Globus pallidus (tissue), 1 donor: ENCODE measurements at places on chromosomes 1 and 21.

DNA sequence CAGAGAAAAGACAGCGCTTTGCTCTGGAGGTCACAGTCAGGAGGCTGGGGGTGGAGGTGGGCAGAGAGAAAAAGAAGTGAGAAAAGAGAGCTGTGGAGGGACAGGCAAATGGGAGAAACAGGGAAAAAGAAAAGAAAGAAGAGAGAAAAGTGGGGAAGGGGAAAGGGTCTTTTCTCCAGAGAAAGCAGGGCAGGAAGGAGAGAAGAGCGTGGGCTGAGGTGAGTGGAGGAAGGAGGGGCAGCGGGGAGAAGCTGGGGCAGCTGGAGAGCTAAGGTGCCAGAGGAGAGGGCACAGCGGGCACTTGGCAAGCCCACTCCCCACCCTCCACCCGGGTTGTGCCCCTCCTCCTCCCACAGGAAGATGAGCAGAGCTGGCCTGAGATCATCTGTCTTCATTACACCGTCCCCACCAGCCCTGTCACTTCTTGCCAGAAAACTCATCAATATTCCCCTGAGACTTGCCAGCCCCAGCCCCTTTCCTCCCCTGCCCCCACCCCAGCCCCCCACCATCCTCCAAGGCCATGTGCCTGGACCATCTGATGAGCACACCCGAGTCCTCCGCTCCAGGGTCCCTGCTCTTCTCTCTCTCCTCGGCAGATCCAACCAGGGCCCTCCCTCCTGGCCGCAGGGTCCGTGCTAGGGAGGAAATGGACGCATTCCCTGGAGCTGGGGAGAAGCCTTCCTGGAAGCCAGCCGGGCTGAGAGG is 17.0 kb upstream of the BLACAT1 start:
- no peak for DNase-seq

DNA sequence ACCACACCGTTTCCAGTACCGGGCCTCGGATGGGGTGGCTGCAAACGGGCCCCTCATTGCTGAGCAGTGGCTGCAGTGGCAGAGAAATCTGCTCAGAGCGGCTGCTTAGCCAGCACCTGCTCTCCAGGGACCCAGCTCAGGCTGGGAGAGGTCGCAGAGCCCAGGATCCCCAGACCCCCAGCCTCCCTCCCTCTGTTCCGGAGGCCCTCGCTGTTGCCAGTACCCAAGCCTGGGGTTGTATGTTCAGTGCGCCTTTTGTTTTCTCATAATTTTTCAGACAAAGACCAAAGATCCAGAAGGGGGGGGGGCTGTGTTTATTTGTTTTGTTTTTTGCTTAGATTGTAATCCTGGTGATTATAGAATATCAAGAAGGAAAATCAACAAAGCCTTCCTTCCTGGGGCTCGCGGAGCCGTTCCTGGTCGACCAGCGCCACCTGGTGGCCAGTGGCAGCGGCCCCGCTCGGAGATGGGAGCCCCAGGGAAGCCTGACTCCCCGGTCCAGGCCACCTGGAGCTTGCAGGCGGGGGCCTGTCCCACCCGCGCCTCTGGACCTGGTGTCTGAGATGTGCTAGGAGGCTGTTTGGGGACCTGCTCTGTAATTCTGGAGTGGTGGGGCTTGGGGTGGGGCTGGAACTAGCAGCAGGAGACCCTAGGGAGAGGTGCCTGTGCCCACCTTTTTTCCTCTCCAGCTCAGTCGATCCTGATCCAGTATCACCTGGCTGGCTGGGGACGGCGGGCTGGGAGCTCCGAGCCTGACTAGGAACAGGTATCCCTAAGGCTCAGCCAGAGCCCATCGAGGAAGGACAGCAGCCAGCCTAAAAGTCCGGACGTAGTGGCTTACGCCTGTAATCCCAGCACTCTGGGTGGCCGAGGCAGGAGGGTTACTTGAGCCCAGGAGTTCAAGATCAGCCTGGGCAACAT is 123.9 kb upstream of the VAMP3 start:
- DNase-seq = peak; percentile 37

DNA sequence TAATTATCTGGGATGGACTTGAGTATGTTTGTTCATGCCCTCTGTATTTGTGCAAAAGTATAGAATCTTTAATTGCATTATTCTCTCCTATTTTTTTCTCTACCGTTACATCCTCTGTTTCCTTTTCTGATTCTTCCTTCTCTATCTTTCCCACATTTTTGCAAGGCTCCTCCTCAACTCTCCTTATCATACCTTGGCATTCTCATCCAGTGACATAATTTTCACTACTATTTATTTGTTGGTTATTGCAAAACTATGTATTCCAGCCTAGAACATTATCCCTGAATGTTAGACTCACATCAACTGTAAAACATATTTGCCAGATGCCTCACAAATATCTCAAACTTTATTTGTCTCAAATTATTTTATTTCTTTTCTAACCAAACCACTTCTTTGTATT is 381.9 kb downstream of the COL11A1 start:
- DNase-seq = no peak

- no peak for DNase-seq
Measured at GRCh38 chr1:1783320-1783719, 5.0 kb upstream of the NADK start.

DNA sequence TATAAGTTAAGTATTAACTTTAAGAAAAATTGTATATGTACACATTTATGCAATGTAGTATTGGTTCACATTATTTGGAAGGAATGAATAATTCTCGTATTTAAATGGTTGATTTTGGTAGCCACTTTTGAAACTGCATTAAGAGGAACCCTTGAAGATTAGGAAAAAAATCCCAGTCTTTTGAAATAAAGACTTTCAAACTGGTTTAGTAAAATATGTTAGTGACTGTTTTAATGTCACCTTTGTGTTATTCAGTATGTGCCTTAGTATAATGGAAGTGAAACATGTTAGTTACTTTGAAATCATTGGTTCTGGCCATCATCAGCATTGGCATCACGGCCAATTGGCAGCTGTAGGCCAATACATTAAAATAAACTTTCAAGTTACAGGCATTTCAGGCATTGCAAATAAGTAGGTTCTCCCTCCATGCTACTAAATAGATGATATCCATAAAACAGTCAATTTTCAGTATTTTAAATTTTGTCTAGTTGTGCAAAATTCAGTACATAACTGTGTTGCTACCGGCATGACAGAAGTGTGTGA is 4.4 kb downstream of the MIER1 start:
- peak; percentile 20 for DNase-seq

GRCh38 chr1:196481616-196482015 is 126.6 kb downstream of the KCNT2 start:
- DNase-seq = no peak

DNA sequence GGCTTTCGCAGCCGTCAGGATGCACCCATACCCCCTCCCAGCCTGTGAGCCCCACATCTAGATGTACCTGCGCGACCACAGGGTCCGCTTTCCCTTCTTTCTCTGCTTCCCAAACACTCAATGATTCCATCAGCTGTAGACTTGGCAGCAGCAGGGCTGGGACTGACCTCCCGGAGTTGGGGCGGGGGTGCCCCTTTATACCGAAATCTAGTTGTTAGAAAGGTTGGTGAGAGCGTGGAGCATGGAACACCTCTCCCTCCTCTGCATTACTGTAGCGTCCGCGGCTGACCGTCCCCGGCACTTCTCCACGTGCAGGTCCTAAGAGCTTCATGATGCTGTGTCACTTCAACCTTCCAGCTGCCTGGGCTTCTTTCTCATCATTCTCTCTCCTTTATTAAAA is 21.1 kb upstream of the ACTRT2 start:
- DNase-seq = no peak

DNA sequence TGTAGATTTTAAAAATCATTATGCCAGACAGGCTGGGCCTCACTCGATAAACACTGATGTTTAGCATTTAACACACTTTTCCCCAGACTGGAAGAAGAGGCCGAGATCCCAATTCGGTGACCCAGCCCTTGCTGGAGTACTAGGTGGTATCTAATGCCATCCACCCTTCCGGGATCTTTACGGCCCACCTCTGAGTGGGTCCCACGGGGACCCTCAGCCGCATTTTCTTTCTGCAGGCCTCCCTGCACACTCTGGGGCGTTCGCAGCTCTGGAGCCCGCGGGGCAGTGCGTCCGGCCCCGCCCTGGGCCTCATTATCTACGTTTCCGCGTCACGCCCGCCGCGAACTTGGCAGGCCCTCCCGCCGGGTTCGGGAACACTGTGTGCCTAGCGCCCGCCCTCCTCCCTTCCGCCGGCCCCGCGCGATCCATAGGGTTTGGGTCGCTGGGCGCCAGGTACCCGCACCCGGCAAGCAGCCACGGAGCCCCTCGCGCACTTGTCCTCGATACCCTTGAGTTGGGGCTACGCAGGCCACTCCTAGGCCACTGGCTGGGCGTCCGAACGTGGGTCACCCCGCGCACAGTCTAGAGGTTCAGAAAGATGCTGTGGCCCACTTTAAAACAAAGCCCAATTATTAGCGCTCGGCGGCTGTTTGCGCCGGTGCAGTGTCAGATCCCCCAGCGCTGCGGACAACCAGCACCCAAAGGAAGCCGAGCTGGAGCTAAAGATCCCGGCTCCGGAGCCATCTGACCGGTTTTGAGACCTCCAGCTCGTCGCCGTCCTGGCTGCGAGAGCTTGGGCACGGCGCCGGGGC is 950 bp upstream of the EVA1C start:
- peak; percentile 79 for DNase-seq

- DNase-seq = no peak
Measured at GRCh38 chr1:151817353-151817730, 12.1 kb upstream of the LINGO4 start.

GRCh38 chr1:45543581-45544417 is 6.8 kb upstream of the AKR1A1 start:
- peak; percentile 63 for DNase-seq

GRCh38 chr1:204304067-204304466 is 55.7 kb downstream of the PLEKHA6 start:
- no peak for DNase-seq

DNA sequence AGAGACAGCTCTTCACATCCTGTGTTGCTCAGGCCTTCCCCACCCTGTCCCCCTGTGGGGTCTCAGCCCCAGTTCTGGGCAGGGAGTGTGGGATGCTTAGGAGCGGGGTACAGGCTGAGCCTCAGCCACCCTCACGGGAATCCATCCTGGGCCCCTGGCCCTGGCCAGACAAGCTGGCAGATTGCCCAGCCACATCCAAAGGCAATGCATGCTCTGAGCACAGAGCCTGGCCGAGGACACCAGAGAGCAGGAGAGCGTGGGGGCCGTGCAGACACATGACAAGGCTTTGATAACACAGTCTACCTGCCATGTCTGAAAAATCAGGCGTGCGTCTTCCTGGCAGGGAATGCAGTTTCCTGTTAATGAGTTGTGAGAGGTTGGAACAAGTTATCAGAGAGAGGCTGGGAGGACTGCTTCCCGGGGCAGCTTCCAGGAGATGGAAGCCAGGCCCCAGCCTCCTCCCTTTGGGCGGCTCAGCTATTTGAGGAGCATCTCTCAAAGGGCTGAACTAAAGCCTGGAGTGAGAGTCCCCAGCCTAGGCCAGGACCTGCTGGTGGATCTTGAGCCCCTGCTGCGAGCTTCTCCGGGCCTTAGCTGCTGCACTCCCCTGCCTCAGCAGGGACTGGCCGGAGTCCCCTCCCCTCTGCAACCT is 72.2 kb upstream of the SELENON start:
- DNase-seq = peak; percentile 55
